ENCODE measurements at places on chromosomes 11 and 22. TPM values are rescaled to one million over a fixed set of nuclear protein-coding genes. Genes with fewer than 3 reads are reported as not detected.

- no peak for DNase-seq
Measured at GRCh38 chr22:45876136-45877035, 100.6 kb downstream of the WNT7B start.

- DNase-seq: no peak
Measured at GRCh38 chr22:22213231-22213630, 31.4 kb upstream of the VPREB1 start.

DNA sequence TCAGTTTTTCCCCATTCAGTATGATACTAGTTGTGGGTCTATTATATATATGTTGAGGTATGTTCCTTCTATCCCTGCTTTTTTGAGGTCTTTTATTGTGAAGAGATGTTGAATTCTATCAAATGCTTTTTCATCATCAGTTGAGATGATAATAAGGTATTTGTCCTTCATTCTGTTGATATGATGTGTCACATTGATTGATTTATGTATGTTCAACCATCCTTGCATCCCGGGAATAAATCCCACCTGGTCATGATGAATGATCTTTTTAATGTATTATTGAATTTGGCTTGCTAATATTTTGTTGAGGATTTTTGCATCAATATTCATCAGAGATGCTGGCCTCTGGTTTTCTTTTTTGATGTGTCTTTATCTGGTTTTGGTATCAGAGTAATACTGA is 26.0 kb downstream of the ENDOD1 start:
- no peak for DNase-seq

GRCh38 chr11:131002145-131002544 is 85.9 kb upstream of the SNX19 start:
- DNase-seq: no peak

GRCh38 chr11:63709336-63709884 is 28.1 kb downstream of the RTN3 start:
- no peak for DNase-seq

DNA sequence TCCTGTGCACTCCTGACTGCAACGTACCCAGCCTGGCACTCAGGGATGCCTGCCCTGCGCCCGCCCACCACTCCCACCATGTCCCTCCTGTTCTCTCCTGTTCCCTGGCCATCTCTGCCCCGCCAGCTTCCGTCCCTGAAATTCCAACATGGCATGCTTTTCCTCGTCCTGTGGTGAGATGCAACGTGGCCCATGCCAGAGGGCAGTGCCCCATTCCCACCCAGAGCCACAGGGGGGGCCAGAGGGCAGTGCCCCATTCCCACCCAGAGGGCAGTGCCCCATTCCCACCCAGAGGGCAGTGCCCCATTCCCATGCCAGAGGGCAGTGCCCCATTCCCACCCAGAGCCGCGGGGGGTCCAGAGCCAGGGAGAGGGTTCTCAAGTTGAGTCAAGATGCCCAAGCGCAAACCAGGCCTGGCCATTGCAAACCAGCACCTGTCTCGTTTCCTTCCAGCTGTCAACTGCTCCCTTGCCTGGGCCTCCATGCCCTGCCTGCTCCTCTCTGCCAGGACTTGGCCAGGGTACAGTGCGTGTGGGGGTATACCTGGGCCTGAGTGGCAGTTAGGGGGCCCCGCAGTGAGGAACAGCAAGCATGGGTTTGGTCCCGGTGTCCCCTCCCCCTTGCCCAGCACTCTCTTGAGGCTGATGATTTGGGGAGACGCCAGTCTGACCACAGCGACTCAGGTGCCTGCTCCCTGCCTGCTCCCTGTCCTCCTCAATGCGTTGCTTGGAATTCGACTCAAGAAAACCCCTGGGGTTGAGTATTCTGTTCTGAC is 14.6 kb downstream of the B3GAT1 start:
- DNase-seq: no peak

- no peak for DNase-seq
Measured at GRCh38 chr11:111066846-111067245, 178.7 kb upstream of the POU2AF2 start.

DNA sequence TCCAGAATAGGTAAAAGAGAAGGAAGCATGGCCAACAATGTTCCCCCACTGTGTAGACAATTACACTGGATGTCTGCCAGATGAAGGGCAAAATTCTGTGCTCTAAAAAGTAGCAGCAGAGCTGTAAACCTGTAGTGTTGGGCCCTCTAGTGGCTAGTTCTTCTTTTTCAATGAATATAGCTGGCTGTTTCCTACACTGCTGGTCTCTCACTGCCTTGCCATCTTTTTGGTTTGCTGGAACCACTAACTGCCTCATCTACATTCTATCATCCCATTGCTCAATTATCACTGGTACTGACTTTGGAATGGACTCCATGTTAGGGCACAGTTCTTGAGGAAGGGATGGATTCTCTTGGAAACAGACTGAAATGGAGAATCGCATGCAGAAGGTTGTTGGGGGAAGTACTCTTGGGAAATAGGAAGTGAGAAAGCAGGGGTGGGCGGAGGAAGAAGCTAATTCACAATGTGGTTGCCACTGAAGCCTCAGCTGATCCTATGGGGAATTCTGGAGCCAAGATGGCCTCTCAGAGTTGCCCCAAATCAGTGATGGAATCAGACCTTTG is 17.9 kb downstream of the KCNE3 start:
- DNase-seq: peak; percentile 75

DNA sequence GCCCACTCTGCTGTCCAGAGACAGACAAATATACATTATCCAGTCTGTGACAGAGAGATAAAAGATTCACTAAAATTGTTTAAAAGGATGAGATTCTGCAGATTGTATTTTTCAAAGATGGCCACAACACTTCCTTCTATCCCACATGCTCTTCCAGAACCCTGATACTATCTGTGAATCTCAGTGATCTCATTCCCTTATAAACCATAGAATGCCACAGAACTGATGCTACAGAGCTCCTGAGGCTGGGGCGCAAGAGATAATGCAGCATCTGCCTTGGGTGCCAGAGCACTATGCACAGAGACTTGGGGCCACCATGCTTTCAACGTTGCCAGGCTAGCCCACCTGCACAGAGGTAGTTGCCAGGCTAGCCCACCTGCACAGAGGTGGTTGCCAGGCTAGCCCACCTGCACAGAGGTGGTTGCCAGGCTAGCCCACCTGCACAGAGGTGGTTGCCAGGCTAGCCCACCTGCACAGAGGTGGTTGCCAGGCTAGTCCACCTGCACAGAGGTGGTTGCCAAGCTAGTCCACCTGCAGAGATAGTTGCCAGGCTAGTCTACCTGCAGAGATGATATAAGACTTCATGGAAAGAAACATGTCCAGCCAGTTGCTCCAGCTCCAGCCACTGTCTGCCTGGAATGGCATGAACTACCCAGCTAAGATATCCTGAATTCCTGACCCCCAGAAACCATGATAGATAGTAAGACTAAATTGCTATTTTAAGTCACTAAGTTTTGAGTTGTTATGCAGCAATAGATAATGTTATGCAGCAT is 17.6 kb upstream of the SEPTIN5 start:
- no peak for DNase-seq

GRCh38 chr11:130180896-130181294 is 21.3 kb downstream of the ST14 start:
- DNase-seq: no peak

GRCh38 chr11:6674219-6674597 is 8.9 kb downstream of the MRPL17 start:
- DNase-seq: no peak

DNA sequence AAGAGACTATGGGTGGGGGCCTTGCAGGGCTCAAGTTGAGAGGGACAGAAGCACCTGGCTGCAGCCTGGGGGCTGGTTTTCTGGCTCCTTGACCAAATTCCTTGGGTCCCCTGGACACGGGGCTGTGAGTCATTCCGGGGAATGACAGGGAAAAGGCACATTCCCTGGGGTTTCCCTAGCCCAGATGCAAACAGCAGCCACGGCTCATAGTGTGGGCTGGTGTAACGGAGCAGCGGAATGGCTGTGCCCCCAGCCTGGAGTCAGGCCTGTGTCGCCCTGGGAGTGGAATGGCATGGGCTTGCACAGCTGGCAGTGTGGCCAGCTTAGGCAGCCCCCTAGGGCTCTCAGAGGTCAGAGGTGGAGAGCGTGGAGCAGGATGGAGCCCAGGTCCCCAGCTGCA is 77.6 kb upstream of the KCNQ1OT1 start:
- no peak for DNase-seq

- DNase-seq: no peak
Measured at GRCh38 chr11:108319541-108320145, 96.8 kb downstream of the ATM start.

GRCh38 chr11:34640050-34640923 is 19.4 kb downstream of the EHF start:
- DNase-seq: peak; percentile 56

DNA sequence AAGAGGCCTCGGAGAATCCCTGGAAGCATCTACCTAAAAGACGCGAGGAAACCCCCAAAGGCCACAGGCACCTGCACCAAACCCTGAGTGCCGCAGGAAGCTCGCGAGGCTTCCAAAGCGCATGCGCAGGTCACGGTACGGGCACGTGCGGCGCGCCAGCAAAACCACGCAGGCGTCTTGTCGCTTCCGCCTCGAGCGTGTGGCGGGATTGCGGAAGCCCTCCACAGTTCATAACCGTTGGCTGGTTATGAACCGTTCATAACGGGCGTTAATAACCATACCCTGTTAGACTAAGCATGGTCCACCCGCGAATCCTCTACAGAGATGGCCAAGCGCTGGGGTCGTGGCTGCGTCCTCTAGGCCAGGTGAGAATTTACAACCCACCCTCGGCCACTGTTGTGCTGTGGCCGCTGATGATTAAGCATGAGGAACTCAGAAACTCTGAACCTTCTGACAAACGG is 46.4 kb downstream of the MORC2 start:
- DNase-seq: peak; percentile 19

DNA sequence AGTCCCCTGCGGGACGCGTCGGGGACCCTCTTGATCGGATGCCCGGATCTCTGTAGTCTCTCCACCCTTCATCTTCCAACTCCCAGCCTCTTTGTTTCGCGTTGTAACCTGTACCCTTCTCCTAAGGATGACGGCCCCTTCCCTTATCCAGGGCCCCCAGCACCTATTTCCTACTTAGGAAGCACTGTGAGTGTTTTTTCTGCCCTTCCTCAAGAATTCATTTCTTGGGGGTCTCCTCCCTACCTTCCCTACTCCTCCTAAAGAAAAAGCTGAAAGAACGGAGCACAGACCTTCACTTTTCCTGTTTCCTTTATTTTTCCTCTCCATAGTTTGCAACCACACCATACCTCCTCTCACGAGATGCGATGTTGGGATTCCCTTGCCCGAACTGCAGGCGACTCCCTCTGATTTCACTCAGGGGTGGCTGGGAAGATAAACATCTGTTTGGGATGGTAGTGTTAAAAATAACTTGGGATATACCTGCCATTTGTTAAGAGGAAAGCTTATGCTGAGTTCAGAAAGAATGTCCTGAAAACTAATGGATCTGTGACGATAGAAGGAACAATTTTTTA is 593 bp downstream of the FAM118B start:
- DNase-seq: no peak

OR52E8 gene
- polyA plus RNA-seq: not detected

PRAME gene
- polyA plus RNA-seq: 0.90 TPM

RASL10A gene
- 0.28 TPM for polyA plus RNA-seq

TEX54 gene
- polyA plus RNA-seq: not detected

ARFGAP3 gene
- polyA plus RNA-seq: 43.6 TPM

SLC22A8 gene
- polyA plus RNA-seq: 63.5 TPM

CD6 gene
- 1.8 TPM for polyA plus RNA-seq
